ENCODE measurements at places on chromosomes 5 and 9.
A peak's percentile ranks its signal among the peaks of the same experiment; 100 is the strongest.

DNA sequence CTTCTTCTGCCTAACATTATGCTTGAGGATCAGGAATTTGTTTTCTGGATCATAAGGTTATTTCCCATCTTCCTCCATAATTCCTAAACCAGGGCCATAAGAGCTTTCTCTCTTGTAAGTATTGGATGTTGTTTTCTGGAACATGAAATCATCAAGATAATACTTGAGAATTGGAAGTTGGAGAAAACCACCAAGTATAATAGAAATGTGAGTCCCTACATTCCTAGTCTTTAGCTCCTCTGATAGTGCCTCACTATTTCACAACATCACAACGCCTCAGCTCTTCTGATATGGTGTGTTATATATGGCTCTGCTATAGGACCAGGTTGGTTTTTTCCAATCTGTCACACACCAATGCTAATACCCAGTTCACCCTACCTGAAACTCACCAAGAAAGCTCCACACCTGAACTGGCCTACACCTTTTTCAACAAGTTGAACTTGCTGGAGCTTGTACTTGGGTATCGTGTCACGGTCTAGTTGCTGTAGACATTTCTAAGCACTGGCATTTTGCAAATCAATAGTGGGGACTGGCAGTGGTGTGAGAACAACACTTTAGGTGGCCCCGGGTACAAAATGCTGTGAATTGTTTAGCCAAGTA is 141.1 kb downstream of the ACTBL2 start:
- DNase-seq, result no peak

DNA sequence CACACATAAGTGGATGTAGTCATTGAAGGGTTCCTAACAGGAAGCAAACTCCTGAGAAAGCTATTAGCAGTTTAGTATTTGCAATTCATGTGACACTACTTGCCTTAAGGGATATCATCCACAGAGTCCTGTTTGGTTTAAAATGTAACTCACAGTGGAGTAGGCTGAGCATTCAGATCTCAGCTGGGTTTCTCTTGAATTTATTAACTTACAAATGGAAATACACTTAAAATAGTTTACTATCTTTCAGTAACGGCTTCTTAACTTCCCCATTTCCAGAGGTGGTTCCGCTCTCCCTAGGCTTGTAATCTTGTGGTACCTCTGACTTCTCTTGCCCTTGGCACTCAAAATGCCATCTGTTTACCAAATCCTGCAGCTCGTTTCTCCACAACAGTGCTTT is 660.7 kb upstream of the ADAMTS16 start:
- no peak for DNase-seq

- DNase-seq, result no peak
Observed at GRCh38 chr5:107257885-107258520, 412.7 kb downstream of the EFNA5 start.

DNA sequence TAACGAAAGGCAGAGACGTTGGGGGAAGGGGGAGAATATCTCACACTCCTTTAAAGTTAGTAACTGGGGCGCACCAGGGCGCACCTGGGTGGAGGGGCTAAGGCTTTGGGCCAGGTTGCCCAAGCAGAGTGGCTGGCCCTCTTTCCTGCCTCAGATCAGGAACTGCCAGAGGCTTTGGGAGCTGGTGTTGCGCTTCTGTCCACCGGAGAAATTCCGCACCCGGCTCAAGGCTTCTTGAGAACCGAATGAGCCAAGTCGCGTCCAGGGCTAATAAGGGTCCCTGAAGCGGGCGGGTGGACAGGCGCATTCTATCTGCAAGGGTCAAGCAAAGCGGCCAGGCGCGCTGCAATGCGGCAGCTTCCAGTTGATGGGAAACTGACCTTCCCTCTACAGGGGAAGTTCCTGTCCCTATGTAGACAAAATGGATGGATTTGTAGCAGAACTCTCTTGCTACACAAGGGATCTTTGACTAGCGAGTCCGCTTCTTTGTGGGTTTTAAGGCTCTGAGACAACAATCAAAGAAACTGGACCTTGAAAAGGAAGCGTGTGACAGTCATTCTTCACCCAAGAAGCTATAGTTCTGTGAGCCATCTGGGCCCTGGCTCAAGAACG is 5.5 kb downstream of the PAX5 start:
- DNase-seq, result no peak

- no peak for DNase-seq
Observed at GRCh38 chr5:170731052-170731451, 52.5 kb upstream of the GABRP start.

DNA sequence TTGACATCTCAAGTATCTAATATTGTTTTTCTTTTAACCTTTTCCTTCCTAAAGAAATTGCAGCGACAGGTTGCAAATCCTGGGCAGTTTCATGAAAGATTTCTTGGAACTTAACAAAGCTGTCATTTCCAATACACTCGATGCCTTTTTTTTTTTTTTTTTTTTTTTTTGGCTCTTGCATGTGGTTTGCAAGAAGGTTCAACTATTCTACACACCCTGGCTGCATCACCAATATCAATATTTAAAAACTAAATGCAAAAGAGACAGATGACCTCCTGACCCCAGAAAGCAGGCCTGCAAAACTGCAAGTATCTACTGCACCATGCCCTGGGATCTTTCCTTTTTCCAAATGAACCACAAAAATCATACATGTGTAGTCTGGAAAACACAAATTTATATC is 4.4 kb upstream of the NFIB start:
- DNase-seq, result no peak

DNA sequence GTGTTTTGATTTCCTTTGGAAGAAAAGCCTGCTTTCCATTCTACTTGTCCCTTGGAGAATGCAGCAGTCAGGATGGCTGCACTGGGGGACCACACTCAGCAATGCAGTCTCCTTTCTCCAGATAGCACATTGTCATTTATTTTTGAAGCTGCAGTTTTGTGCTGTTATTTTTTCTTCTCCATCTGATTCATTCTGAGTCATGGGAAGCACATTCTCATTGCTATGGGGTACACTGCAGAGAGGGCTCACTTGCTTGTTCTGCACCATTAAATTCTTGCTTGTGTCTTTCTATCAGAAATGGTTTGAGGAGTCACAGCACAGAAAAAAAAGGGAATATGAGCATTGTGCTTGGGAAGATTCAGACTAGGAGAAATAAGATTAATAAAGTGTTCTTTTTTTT is 39.7 kb upstream of the POC5 start:
- peak; percentile 30 for DNase-seq

- DNase-seq, result no peak
Observed at GRCh38 chr5:167652690-167653089, 638.8 kb upstream of the WWC1 start.

DNA sequence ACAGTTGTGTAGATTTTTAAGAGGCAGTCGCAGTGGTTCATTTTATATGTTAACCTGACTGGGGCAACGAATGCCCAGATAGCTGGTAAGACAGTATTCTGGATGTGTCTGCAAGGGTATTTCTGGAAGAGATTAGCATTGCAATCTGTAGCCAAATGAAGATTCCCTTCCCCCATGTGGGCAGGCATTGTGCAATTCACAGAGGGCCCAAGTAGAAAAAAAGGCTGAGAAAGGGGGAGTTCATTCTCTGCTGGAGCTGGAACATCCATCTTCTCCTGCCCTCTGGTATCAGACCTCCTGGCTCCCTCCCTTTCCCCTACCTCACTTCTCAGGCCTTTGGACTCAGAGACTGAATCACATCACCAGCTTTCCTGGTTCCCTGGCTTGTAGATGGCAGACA is 70.6 kb downstream of the TENT4A start:
- no peak for DNase-seq

DNA sequence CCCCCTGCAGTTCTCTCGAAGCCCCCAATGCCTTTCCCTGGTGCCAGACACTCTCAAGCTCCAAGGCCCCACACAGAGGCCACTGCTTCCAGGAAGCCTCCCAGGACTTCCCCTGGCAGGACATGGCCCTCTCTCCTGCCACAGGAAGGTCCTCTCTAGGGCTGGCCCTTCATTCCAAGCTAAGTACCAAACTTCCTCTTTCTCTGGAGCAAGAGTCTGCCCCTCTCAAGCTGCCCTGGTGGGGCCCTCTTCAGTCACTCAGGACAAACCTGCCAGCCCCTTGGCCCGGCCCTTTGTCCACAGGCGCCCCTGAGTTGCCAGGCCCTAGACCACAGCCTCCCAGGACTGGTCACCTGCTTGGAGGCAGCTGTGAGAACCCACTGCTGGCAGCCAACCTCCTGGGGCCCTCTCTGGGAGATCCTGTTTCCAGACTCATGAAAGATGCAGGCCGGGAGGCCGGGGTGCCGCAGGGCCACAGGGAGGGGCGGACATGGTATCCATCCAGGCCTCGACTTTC is 6.6 kb downstream of the NINJ1 start:
- DNase-seq, result no peak

DNA sequence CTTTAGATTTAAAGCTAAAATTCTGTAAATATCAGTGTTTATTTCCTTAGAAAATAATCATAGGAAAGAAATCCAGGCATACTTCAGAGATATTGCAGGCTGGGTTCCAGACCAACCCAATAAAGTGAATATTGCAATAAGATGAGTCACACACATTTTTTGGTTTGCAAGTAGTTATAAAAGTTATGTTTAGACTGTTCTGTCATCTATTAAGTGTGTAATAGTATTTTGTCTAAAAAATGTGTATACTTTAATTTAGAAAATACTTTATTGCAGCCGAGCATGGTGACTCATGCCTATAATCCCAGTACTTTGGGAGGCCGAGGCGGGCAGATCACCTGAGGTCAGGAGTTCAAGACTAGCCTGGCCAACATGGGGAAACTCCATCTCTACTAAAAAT is 6.9 kb upstream of the RIC1 start:
- DNase-seq, result no peak

DNA sequence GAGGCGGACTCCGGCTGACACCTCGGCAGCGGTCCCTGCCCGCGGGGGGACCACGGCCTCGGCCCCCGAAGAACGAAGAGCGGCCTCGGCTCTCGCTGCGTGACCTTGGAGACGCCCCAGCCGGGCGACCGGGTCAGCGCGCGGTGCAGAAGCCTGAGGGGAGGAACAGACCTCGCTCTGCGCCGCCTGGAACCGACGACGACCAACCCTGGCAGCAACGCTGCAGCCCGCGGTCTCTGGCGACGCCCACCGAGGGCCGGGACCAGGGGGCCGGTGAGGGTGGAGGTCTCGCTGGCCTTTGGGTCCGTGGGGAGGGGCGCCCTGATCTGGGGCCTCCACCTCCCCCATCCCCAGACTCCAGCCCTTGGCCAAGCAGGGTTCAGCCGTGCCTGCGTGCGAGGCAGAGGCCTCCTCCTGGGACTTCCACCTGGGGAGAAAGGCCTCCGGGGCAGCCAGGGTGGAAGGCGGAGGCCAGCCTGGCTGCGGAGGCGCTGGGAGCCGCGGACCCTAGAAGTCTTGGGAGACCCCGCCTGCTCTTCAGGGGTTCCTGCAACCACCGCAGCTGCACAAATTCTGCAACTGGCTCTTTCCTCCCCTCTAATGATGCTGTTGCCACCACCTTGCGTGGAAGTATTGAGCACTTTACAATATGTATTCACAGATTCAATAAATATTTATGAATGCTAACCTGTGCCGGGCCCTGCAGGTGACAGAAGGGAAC is 44.3 kb upstream of the SLC12A7 start:
- no peak for DNase-seq

GRCh38 chr9:13267743-13268142 is 11.7 kb downstream of the MPDZ start:
- peak; percentile 71 for DNase-seq

GRCh38 chr5:162248107-162248713 is 180.6 kb downstream of the GABRG2 start:
- DNase-seq, result peak; percentile 31

GRCh38 chr9:16386827-16387077 is 483.7 kb downstream of the BNC2 start:
- no peak for DNase-seq

DNA sequence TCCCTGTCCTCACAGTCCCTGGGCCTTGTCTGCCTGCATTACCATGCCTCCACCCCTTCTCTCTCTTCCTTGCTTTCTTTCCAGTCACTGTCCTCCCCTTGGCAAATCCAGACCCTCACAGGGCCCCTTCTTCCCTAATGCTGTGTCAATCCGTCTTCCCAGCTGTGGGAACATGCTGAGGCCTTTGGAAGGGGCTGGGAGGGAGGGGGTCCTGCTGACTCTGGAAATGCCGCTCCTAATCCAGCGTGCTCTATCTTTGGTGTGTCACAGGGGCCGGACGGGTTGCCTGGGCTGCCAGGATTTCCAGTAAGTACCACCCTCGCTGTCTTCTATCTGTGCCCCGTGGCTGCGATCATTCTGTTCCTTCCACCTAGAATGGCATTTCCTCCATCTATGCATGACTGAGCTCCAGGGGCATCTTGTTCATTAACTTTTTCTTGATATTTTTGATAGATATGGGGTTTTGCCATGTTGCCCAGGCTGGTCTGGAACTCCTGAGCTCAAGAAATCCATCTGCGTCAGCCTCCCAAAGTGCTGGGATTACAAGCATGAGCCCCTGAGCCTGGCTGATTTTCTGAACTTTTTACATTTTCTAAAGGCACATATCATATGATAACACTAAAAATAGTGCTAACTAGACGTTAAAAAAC is 64.5 kb upstream of the TGFBR1 start:
- no peak for DNase-seq

GRCh38 chr5:43338862-43339261 is 25.6 kb upstream of the HMGCS1 start:
- DNase-seq, result no peak

- no peak for DNase-seq
Observed at GRCh38 chr5:36894954-36895353, 18.4 kb downstream of the NIPBL start.

GRCh38 chr5:126450346-126450745 is 27.1 kb downstream of the GRAMD2B start:
- no peak for DNase-seq

GRCh38 chr9:113503613-113504211 is 40.2 kb downstream of the RGS3 start:
- DNase-seq, result no peak

DNA sequence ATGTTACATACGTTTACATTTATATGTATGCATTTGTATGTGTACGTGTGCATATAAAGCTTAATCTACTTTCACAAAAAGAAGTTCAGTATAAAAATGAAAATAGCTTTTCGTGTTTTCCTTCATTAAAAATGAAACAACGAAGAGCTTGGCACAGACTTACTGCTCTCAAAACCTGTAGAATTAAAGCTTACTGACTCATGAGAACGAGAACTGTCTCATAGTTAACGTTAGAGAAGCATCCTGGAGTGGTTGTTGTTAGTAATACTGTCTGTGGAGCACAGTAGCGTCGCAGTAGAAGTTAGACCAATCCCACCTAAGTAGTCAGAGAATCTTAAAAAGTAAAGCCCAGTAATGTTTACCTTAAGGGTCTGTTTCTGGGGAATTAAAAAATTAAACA is 1.3 kb downstream of the MAT2B start:
- peak; percentile 88 for DNase-seq

DNA sequence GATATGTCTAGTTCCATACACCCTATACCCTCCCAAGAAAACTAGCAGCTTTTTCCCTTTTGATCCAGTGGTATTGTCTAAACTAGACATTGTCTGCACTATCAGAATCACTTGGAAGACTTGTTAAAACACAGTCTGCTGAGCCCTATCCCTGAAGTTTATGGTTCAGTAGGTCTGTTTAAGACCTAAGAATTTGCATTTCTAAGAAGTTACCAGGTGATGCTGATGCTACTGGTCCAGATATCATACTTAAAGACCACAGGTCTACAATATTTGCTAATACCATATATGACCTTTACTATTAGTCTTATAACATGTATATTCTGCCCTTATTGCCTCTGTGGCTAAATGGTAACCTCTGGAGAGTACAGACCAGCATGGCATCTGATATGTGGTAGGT is 23.3 kb downstream of the SKIC3 start:
- no peak for DNase-seq

- DNase-seq, result no peak
Observed at GRCh38 chr5:157327771-157328170, 61.8 kb downstream of the CYFIP2 start.

GRCh38 chr9:97770808-97771372 is 73.8 kb upstream of the XPA start:
- no peak for DNase-seq
